ENCODE measurements at places on chromosomes 4 and X.

GRCh38 chr4:166252487-166253402 is 379.7 kb downstream of the TLL1 start:
- DNase-seq = no peak

- DNase-seq = no peak
Measured at GRCh38 chrX:152165033-152165743, 26.8 kb upstream of the MAGEA10 start.

DNA sequence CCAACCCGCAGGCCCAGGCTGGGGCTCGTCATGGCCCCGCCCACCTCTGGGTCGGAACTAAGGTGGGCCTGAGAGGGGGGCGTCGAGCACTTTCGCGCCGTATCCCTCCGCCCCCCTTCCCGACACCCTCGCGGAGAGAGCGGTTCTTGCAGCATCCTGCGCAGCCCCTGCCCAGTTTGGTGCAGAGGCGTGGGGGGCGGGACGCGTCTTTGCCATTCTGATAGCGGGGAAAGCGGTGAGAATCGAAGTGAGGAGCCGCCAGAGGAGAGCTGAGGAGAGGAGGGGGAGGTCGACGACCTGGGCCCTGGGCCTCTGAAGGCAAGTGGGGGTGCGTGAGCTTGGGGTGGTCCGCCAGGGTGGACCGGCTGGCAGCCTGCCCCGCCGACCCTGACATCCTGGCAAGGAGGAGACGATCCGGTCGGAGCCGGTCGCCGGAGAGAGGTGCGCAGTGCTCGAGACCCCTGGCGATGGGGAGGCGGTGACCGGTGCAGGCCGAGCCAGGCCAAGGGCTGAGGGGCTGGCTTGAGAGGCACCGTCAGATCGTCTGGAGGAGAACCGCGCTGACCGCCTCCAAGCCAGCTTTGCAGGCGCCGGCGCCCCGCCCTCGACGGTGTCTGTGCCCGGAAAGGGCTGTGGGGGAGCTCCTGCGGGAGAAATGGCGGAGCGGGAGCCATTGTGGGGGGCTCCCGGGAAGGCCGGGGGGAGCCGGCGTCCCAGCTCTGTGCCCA is 25.5 kb downstream of the GPRASP3 start:
- DNase-seq = peak; percentile 7

- DNase-seq = no peak
Measured at GRCh38 chr4:18754180-18754579, 732.6 kb upstream of the LCORL start.

GRCh38 chr4:86223472-86223871 is 136.4 kb downstream of the MAPK10 start:
- no peak for DNase-seq

DNA sequence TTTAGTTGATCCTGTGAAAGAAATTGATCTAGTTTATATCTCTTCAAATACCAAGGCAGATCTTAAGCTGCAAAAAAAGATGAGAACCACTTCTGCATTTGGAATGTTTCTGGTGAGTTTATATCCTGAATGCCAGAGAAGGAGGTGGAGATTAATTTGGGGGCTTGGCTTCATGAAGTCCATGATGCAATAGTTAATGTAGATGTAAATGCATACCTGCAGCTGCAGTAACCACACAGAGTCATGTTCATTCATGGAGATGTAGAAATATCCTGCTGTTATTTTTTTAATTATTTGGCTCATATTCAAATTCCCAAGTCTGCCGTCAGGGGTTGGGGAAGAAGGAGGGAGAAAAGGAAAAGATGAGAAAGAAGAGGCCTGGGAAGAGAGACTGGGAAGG is at the start of gene SULT1E1:
SULT1E1 (minus strand) TSS at position 94 of the 400 bp plus-strand sequence. CDS start 2,501 bp downstream, outside the sequence.
- no peak for DNase-seq

DNA sequence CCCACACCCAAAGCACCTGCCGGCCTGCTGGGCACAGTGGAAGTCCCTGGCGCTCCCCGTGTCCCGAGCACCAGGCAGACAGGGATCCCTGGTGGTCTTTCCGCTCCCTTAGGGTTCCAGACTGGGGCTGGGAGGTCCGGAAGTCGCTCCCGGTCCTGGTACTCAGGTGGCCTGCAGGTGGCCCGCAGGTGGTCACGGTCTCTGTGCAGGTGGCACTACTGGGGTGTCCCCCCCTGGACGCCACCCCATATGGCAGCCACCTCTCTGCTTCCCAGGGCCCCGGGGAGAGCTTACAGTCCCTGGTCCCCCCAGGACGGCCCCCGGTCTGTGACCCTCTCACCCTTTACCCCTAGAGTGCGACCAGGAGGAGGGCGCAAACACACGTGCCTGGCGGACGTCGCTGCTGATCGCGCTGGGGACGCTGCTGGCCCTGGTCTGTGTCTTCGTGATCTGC is 13.6 kb downstream of the SLC25A6 start:
- DNase-seq = no peak

- no peak for DNase-seq
Measured at GRCh38 chr4:10253765-10254164, 137.2 kb upstream of the WDR1 start.

GRCh38 chr4:151922811-151923210 is 162.0 kb upstream of the GATB start:
- DNase-seq = no peak

- no peak for DNase-seq
Measured at GRCh38 chr4:98577956-98578355, 80.5 kb downstream of the TSPAN5 start.

DNA sequence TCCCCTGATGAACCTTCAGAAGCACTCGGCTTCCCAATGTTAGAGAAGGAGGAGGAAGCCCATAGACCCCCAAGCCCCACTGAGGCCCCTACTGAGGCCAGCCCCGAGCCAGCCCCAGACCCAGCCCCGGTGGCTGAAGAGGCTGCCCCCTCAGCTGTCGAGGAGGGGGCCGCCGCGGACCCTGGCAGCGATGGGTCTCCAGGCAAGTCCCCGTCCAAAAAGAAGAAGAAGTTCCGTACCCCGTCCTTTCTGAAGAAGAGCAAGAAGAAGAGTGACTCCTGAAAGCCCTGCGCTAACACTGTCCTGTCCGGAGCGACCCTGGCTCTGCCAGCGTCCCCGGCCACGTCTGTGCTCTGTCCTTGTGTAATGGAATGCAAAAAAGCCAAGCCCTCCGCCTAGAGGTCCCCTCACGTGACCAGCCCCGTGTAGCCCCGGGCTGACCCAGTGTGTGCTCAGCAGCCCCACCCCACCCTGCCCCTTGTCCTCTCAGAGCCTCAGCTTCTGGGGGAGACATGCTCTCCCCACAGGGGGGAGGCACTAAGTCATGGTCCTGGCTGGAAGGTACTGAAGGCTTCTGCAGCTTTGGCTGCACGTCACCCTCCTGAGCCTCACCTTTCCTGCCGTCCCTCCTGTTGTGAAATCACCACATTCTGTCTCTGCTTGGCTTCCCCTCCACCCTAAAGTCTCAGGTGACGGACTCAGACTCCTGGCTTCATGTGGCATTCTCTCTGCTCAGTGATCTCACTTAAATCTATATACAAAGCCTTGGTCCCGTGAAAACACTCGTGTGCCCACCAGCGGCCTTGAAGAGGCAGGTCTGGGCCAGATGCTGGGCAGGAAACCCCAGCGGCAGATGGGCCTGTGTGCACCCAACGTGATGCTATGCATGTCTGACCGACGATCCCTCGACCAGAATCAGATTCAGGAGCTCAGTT is 34.7 kb downstream of the NOP14 start:
- no peak for DNase-seq

GRCh38 chrX:33062041-33062440 is 149.3 kb downstream of the DMD start:
- no peak for DNase-seq

- DNase-seq = no peak
Measured at GRCh38 chr4:155001251-155001650, 207.2 kb upstream of the NPY2R start.

DNA sequence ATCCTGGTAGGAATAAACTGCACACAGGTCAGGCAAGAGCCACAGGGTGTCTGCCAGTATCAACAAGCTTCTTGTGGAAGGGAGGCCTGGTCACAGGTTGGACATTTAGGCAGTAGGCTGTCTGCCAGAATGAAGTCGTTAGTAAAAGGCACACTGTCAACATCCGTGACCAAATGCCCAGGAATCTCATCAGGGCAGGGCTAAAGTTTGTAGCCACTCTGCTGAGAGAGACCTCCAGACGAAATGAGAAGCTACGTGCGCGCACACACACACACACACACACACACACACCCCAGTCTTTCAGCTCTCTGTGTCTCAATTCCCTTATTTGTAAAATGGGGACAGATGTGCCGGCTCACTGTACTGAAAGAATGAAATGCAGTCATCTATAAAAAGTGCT is 408.7 kb upstream of the ZFP42 start:
- no peak for DNase-seq

GRCh38 chr4:8537041-8537461 is 43.1 kb upstream of the GPR78 start:
- no peak for DNase-seq

- no peak for DNase-seq
Measured at GRCh38 chrX:1778817-1779216, 164.0 kb downstream of the ASMT start.

DNA sequence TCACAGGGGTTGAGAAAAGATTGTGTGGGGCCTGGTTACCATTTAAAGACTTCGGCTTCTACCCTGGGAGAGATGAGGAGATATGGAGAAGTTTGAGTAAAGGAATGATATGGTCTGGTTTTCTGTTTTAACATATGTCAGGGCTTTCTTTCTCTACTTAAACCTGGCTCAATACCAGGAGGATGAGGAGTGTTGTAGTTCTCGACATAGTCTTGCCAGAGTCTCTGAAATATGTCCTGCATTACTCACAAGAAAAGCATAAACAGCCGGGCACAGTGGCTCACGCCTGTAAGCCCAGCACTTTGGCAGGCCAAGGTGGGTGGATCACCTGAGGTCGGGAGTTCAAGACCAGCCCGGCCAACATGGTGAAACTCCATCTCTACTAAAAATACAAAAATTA is 16.4 kb upstream of the ACE2 start:
- no peak for DNase-seq

GRCh38 chr4:119172223-119172622 is 36.6 kb downstream of the MYOZ2 start:
- no peak for DNase-seq

GRCh38 chrX:46803140-46803539 is 33.7 kb upstream of the RP2 start:
- no peak for DNase-seq

- DNase-seq = peak; percentile 38
Measured at GRCh38 chrX:47380268-47380667, 9.9 kb downstream of the ZNF157 start.

DNA sequence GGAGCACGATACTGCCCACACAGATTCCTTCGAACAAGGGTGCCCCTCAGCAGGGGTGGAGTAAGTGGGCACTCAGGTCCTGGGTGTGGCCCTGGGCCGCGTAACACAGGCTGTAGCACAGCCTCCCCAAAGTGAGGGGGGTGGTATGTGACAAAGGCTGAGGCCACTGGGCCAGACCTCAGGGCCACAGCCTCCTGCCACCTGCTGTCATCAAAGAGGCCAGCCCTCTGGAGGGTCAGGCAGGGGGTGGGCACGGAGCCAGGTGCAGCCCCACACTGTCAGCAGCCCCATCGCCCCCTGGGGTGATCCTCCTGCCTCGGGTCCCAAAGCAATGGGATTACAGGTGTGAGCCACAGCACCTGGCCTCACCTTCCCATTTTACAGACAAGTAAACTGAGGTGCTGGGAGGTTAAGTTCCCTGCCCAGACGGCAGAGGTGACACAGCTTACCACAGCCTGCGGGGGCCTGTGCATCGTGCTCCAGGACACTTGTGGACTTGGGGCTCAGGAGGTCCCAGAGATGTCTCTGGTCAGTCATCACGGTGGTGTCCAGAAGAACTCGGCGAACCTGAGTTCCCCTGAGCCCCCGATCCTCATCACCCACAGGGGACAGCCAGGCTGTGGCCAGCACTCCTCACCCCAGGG is 27.5 kb upstream of the MXD4 start:
- DNase-seq = peak; percentile 6

GRCh38 chr4:85867271-85867670 is 392.3 kb downstream of the ARHGAP24 start:
- DNase-seq = no peak

Data from activated CD4-positive, alpha-beta T cell treated with anti-CD3 and anti-CD28 coated beads for 1 hour (primary cell).